GM18507 (cell line): ENCODE measurements at places on chromosomes 11 and 22.

- DNase-seq: no peak
Measured at GRCh38 chr11:122213171-122213570, 97.2 kb upstream of the BLID start.

GRCh38 chr11:2036863-2037486 lies 39.3 kb upstream of the H19 start:
- DNase-seq: no peak

DNA sequence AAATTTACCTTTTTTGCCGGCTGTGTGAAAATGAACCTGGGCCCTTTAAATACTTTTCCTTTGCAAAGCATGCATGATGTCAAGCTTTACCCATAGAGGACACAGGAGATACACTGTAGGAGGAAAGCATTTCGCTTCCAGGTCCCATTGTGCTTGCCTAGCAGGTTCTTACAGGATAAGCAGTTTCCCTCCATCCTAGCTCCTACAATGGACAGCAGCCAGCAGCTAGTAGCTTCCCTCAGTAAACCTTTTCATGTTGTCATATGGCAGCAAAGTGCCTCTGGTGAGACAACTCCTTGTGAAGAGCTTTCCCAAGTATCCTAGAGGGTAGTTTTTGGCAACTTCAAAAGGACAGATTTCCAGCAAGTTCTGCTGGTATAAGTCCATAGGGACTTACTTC lies 78.4 kb downstream of the RBFOX2 start:
- DNase-seq: no peak

DNA sequence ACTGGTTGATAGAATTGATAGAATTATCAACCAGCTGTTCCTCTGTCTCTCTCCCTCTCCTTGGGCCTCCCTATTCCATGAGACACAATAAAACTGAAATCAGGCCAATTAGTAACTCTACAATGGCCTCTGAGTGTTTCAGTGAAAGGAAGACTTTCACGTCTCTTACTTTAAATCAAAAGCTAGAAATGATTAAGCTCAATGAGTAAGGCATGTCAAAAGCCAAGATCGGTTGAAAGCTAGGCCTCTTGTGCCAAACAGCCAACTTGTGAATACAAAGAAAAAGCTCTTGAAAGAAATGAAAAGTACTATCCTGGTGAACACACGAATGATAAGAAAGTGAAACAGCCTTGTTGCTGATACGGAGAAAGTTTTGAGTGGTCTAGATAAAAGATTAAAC lies 16.6 kb downstream of the PIH1D2 start:
- DNase-seq: no peak

DNA sequence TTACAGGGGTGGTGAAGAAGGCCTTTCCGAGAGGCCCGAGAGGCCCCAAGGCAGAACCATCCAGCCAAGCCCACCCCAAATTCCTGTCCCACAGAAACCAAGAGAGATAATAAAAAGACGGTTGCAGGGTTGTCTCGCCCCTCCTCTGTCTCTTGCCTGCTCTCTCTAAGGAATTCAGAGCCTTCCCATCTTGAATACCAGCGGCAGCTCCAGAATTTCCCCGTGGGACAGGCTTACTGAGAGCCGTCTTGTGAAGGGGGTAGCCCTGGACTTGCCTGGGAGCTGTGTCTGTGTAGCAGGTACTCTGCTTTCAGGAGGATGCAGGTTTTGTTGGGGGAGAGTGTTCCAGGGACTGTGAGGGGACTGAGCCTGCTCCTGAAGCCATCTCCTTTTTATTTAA lies 9.6 kb upstream of the EIF3D start:
- DNase-seq: no peak

DNA sequence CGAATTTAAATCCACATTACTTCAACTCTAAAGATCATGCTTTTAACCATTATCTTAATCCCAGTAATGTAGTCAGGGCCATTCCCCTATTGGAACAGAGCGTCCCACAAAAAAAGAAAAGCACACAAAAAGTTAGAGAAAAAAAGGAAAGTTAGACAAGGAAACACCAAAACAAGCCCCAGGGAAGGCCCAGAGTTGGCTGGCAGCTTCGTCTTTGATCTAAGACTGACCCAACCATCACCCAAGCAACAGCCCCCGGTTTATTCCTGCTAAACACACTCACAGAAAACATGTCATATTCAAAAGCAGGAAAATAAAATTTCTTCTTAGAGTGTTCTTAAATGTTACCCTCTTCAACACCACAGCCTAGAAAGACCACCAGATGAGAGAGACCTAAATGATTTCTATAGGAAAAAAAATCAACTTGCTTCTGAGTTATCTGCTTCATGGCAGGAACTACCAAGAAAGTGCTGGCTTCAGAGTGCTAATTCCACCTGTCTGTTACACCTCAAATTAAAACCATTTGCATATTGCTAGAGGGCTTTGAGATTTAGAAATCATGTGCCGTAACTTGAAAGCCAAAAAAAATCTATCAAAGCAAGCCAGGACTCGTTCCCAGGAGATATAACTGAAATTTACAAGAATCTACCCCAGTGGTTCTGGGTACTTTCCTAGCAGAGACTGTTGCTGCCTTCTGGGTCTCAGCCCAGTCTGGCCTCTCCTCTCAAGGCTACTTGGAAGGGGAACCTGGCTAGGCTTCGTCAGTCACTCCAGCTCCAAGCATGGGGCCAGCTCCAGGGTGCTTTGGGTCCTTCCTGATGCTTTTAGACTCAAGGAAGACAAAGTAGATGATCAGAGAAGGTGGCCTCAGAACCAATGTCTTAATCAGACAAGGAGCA lies 31.2 kb downstream of the POU2AF3 start:
- no peak for DNase-seq

DNA sequence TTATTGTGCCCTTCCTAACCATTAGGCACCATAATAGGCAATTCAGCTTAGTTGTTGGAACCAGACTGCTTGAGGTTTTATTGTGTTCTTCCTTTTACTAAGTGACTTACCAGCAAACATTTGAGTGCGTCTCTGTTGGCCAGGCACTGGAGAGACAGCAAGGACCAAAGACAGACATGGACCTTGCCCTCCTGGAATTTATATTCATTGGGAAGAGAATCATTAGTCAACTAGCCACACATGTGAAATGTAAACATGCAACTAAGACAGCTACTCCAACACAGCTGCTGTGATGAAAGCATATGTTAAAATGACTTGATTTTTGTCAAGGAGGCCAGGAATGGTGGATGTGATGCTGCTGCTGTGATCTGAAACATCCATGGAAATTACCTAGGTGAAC lies 106.4 kb downstream of the TRAF6 start:
- DNase-seq: no peak

DNA sequence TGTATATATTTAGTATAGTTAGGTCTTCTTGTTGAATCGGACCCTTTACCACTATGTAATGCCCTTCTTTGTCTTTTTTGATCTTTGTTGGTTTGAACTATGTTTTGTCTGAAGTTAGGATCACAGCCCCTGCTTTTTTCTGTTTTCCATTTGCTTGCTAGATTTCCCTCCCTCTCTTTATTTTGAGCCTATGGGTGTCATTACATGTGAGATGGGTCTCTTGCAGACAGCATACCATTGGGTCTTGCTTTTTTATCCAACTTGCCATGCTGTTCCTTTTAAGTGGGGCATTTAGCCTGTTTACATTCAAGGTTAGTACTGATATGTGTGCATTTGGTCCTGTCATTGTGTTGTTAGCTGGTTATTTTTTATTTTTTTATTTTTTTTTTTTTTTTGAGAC lies 224.6 kb downstream of the INSC start:
- no peak for DNase-seq
